ENCODE measurements at places on chromosomes 1 and 21.

DNA sequence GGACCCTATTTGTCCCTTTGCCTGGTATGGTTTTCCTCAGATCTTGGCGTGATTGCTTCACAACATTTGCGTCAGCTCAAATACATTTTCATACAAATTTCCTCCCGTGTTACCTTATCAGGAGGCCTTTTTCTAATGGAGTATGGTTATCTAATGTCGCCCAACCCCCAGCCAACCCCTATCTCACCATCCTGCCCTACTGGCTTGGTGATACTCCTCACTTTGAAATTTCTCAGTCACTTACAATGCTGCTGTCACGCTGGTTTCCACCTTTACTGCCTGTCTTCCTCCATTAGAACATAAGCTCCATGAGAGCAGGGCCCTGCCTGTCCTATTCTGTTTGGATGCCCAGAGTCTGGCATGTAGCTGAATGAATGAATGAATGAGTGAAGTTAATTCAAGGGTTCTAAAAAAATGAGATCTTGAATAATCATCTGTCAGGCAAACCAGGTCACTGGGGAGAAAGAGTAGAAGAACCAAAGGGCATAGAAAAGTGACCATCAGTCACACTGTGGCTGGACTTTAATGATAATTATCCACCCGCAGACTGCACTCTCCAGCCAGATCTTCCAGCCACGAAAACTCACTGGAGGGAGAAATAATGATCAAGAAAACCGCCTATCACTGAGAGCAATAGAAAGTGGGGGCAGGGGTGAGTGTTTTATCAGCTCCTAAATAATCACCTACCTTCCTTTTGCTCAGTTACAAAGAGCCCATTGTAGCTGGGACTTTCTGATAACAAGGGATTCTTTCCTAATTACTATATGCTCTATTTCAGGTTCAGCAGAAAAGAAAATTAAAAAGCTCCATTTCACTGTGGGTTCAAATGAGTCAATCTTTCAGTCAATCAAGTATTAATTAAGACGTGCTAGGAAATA lies 21.3 kb downstream of the KIAA0040 start:
- DNase-seq, result no peak

- DNase-seq, result no peak
These were observed 217.0 kb upstream of the FAM78B start for GRCh38 chr1:166383635-166384346.

DNA sequence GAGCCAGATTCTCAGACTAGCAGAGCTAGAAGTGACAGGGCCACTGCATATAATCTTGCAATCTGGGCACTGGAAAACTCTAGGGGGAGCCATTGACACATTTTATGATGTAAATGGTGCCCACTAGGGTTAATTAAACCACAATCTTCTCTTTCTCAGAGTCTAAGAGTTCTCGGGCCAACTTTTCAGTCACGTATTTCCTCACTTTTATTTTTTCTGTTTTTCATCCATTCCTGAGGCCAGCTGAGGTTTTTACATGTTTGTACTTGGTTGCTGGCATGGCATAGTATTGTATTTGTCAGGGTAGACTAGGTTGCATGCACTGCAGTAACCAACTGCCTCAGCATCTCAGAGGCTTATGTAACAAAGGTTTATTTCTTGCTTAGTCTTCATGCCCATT lies 138.2 kb downstream of the ZNF326 start:
- peak; percentile 88 for DNase-seq

- DNase-seq, result no peak
These were observed 14.5 kb downstream of the KRTAP10-1 start for GRCh38 chr21:44525391-44526095.

GRCh38 chr1:52677076-52677806 lies 20.9 kb downstream of the COA7 start:
- no peak for DNase-seq

GRCh38 chr1:21906173-21907078 lies 30.7 kb downstream of the HSPG2 start:
- no peak for DNase-seq

DNA sequence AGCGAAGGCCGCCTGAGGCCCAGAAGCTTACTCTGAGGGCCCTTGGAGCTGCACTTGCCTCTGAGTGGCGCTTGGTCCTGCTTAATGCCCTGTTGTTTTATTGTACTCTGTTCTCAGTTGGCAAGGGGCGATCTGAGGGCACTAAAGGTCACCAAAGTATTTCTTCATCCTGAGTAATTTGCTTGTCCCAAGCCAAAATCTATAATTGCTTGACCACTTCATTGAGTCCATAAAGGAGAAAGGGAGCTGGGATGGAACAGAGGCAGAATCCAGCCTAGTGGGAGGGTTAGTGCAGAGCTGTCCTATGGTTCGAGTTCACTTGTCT lies 376 bp upstream of the NUAK2 start:
- no peak for DNase-seq

DNA sequence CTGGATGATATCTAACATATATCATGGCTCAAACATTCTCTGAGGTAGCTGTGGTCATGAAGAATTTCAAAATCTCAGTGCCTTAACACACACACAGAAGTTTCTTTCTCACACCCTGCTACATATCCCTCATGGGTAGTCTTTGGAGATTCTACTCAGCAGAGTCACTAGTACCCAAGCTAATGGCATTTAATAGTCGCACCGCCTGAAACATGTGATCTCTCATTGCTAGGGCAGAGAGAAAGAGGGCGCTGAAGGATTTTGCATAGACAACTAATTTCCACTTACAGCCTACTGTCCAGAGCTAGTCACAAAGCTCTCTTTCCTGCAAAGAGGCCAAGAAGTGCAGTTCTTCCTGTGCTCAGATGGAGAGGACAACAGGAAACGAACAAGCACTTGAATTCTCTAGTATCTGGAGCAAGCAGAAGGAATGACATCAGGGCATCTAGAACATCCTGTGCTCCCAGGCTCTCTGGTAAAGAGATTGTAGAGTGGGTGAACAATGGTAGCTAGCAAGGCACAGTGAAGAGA lies 183.4 kb upstream of the PTBP2 start:
- peak; percentile 5 for DNase-seq

- DNase-seq, result peak; percentile 85
These were observed 2.6 kb downstream of the IRF2BP2 start for GRCh38 chr1:234607109-234608024.

DNA sequence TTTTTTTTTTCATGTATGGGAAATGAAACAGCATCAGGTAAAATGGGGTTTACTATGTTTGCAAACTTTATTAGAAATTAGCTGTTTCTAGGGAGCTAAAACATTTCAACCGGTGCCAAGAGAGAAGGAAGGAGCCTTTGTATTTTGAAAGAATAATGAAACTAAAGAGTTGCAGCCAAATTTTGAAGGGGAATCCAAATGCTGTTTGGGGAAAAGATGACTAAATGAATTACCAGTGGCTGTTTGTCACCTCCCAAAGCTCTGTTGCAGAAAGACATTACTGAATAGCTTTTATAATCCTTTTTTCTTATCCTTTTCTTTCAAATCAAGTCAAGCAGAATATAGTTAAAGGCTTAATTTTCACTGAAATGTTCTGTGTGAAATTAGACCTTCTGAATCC lies 591.3 kb upstream of the ADGRL2 start:
- no peak for DNase-seq

GRCh38 chr21:38140207-38140903 lies 116.4 kb upstream of the KCNJ15 start:
- peak; percentile 94 for DNase-seq

- DNase-seq, result no peak
These were observed 19.1 kb downstream of the CD101 start for GRCh38 chr1:117020526-117021156.

DNA sequence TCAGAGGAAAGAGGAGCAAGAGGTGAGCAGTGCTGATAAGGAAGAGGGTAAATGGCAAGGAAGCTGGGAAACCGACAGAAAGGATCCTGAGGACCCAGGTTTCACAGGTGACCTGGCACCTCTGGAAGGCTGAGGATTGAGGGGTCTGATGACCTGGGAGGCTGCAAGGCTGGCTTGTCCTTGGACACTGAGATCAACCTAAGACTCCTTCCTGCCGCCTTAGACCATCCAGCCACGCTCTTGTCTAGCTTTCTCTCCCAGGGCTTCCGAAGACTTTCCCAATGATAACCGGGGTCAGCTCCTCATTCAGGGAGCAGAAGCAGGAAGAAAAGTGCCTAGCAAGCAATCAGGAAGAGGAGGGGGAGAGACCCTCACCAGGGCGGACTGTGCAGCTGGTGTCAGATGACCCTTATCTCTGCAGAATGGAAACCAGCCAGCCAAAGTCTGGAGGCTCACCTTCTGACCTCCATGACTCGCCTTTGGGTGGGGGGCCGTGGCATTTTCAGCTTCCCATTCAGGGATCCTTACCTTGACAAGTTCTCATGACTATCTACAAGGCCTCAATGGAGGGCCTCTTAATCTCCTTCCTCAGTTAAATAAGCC lies 77.7 kb downstream of the CAPZB start:
- no peak for DNase-seq

GRCh38 chr1:53614231-53615021 lies 124.5 kb downstream of the GLIS1 start:
- DNase-seq, result no peak

- DNase-seq, result peak; percentile 8
These were observed 7.2 kb downstream of the CD5L start for GRCh38 chr1:157834430-157834829.

- no peak for DNase-seq
These were observed 261.2 kb downstream of the GRIK1 start for GRCh38 chr21:29678626-29679025.

DNA sequence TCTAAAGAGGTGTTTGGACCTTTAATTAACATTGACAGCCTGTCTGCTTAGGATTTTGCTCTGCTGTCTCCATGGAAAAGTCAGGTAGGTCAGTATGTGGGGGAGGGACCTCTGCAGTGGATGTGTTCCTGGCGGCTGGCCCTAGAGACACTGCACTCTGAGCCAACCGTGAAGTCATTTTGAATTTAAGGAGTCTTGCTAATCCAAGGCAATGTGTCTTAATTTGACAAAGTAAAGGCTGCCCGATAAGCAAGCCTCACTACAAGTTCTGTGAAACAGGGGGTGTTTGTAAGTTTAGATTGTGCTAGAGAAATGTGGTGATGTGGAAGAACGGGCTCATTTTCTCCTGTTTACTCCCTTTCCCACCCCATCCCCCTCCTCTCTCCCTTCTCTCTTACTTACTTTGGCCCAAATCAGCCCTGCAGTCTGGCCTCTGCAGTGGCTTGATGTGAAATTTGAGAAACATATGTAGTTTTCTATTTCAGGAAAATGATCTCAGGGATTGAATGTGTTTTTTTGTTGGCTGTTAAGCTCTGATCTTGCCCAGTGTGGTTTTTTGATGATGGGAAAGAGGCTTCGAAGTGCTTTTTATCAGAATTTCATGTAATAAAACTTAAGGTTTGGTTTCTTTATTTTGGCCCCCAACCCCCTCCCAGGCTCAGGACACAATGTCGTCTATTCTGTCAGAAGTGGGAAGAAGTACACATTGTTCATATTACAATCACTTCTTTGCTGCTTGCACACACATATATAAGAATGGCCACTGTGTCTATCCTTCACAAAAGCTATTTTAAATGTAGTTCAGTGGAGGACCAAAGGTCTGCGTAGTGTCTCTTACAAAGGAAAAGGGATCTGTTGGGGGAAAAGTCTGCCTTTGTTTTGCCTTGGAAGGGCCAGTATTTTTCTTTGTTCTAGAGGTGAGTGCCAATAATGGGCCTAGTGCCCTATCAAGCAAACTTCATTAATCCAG lies 96.6 kb downstream of the FGGY start:
- DNase-seq, result peak; percentile 77

- no peak for DNase-seq
These were observed 10.9 kb downstream of the PADI2 start for GRCh38 chr1:17108360-17108759.

GRCh38 chr1:181674617-181675016 lies 191.3 kb downstream of the CACNA1E start:
- no peak for DNase-seq

DNA sequence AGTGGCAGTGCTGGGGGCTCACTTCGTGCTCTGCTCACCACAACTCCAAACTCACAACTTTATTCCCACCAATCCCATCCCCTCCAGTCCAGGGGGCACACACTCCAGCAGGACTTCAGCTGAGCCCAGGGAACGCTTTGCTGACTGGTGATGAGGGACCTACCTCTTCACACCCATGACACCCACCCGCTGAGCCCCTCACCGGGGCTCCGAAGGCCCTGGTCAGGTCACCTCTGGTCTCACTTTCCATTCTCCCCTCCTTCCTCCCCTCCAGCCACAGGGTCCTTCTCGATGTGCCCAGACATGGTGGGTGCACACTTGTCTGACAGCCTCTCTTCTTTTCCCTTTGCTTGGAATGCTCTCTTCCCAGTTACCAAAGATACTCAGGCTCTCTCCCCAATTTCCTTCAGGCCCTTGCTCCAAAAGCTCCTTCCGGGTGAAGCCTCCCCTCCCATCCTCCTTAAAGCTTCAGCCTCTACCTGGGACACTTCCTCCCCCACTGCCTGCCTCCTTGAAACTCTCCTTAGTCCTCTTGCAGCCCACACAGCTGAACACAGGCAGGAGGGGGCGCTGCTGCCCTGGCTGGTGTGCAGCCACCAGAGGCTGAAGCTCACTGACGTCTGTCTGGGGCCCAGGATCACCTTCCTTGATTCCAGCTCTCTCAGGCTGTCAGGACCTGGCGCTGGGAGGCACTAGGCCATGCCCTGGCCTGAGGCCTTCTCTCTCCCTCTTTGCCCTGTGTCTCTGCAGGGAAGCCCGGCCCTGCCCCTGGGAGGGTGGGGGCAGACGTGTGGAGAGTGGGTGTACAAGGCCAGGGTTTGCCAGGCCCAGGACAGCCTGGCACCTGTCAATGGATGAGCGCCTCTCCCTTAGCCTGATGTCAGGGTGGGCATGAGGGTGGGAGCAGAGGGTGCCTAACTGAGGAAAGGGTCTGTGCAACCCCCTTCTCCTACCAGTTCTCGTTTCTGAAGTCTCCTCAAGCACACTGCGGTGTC lies 1.6 kb downstream of the KCNE1 start:
- peak; percentile 80 for DNase-seq

DNA sequence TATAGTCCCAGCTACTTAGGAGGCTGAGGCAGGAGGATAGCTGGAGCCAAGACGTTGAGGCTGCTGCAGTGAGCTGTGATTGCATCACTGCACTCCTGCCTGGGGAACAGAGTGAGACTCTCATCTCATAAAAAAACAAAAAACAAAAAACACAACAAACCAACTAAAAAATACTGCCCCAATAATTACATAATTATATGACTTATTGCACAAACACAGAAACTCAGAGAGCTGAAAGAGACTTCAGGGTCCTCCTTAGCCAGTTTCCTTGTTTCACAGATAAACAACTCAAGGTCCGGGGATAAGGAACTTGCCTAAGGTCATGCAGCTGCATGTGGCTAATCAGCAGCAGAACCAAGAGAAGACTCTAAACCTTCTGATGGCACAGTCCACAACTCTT lies 11.9 kb downstream of the EXTL2 start:
- DNase-seq, result no peak

All from NCI-H82 (cell line).